ENCODE measurements at places on chromosomes 5 and 9. TPM values are rescaled to one million over a fixed set of nuclear protein-coding genes. Genes with fewer than 3 reads are reported as not detected.

Gene POLR1E
- 82.4 TPM for total RNA-seq

GRCh38 chr5:78109891-78110324 lies 184.6 kb downstream of the AP3B1 start:
- no peak for DNase-seq

Gene PCDHGA10
- total RNA-seq = 0.25 TPM

GRCh38 chr9:136174779-136175615 lies 29.9 kb downstream of the LHX3 start:
- DNase-seq = no peak

Gene GRIN1
- total RNA-seq = not detected

DNA sequence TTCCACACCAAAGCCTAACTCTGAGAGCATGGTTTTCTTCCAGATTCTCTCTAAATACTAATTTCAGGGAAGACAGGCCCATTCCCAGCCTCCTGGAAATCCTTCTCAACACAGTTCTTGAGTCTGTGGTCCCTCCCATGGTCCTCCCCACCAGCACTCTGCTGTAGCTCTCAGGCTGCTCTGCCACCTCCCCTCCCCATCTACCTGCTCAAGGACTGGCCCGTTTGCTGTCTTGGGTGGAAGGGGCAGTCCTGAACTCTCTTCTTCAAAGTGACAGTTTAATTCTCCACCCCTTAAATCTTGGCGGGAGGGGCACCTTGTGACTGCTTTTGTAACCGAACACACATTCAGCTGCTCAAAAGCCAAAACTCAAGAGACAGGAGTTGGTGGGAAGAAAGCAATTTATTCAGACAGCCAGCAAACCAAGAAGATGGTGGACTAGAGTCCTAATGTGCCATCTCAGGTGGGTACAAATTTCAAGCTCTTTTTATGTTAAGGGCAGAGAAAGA lies 7.6 kb upstream of the LCN15 start:
- no peak for DNase-seq

Gene SLC9A3
- total RNA-seq = 3.4 TPM

Gene EPB41L4B
- 0.24 TPM for total RNA-seq

DNA sequence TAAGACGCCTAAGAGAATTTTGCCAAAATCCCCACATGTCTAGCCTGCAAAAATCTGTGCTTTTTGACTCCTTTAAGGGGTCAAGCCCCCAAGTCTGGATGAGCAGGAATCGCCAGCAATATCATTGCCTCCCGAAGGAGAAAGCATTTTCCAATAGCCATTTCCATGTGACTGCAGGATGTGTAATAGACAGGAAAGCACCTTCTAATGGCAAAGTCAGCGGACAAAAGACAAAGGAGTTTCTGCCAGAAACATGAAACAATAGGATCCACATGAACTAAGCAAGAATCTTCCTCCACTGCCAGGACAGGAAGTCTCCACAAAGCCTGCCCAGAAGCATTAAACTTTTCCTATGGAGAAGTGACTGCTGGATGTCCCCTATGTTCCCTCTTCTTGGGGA lies 177.1 kb upstream of the PCSK5 start:
- no peak for DNase-seq

DNA sequence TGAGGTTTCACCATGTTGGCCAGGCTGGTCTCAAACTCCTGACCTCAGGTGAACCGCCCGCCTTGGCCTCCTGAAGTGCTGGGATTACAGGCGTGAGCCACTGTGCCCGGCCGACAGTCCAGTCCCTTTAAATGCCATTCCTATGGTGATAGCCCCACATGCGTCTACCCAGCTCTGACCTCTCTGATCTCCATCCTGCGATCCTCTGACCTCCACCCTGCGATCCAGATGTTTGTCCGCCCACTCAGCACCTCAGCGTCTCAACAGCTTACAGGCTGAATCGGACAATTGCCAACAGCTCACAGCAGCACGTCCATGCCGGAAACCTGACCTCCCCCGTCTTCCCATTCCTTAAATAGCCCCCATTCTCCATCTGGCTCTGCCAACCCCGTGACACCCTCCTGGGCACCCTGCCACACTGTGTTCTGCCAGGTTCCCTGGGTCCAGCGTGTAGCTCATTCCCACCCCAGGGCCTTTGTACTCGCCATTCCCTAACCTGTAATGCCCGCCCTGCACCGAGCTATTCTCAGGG lies 44.0 kb upstream of the RNU6ATAC start:
- no peak for DNase-seq

Data from activated T-cell treated with anti-CD3 and anti-CD28 coated beads, Interleukin-2, amount 50 U/mL, for 4 hours (primary cell).